ENCODE measurements at places on chromosomes 2 and 18. TPM values are rescaled to one million over a fixed set of nuclear protein-coding genes. Genes with fewer than 3 reads are reported as not detected.

Gene POTEJ
- not detected for total RNA-seq

Gene ASTL
- not detected for total RNA-seq

Gene BOK
- 20.1 TPM for total RNA-seq

Gene DYSF
- total RNA-seq, result 5.6 TPM

Gene DSEL
- total RNA-seq, result 55.0 TPM

Gene LOXHD1
- not detected for total RNA-seq

Gene RIT2
- total RNA-seq, result not detected

Gene HOXD13
- not detected for total RNA-seq

Gene IL1RL1
- total RNA-seq, result 1.1 TPM

Gene CCDC102B
- total RNA-seq, result 46.2 TPM

Gene LYPD6
- under 0.01 TPM for total RNA-seq

Gene AQP12B
- total RNA-seq, result not detected

Gene SCN9A
- 22.0 TPM for total RNA-seq

Gene PFN4
- 0.28 TPM for total RNA-seq

Gene ANKRD62
- total RNA-seq, result under 0.01 TPM

Gene REG1B
- not detected for total RNA-seq

Gene TDRD15
- not detected for total RNA-seq

Gene KIAA2012
- total RNA-seq, result under 0.01 TPM

Gene ZNF516
- total RNA-seq, result 12.7 TPM

Gene AMER3
- total RNA-seq, result not detected

Gene RAX
- total RNA-seq, result not detected
